Stimulated activated CD4-positive, alpha-beta T cell treated with anti-CD3 and anti-CD28 coated beads, Interleukin-1b, Interleukin-23, amount 100 ng/mL, for 1 hour (primary cell): ENCODE measurements at places on chromosomes 1 and 21.
A peak's percentile ranks its signal among the peaks of the same experiment; 100 is the strongest.

DNA sequence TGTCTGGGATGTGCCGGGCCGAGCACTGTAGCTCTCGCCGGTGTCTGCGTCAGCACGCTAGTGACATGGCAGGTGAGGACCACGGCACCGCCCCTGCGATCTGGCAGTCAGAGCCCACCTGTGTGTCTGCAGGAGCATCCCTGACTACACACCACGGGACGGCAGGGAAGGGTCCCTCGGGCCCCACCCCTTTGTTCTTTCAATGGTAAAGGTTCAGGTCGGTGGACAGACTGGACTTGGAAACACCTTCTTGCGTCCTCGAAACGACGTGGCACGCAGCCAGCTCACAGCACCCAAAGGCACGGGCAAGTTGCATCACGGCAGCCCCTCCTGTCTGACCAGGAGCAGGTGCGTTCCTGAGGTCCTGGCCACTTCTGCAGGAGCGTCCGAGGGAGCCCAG lies 3.7 kb upstream of the SAMD11 start:
- DNase-seq = no peak

DNA sequence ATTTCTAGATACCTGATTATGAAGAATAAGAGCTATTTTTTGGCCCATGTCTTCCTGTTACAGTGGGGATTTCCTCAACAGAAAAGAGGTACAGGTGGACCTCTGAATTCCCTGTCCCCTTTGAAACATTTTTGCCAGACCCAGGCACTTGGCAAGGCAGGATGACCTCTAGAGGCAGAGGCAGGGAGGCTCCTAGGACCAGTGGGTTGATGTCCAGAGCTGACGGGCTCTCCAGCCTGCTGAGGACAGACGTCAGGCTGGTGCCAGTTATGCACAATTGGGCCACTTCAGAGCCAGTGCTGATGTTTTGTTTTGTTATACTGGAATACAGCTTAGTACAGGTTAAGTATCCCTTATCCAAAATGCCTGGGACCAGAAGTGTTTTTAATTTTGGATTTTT lies 18.5 kb upstream of the A3GALT2 start:
- DNase-seq = no peak

DNA sequence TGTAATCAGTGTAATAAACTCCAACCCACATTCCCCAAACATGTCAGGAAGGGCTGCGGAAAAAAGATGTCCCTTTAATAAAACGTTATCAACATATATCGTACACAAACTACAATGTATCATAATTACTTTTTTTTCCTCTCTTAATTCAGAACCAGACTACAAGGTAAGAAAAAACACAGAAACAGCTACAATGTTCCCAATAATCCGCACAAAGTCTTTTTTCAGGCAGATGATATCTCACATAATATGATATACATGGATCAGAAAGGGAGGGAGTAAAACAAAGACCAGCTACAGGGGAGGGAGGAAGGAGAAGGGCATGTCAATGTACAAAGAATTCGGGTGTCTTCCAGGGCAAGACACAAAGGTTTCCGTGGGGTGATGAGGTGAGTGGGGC lies 25.4 kb downstream of the MRPL37 start:
- no peak for DNase-seq

GRCh38 chr1:40381268-40382107 lies 8.0 kb downstream of the SMAP2 start:
- DNase-seq = no peak

GRCh38 chr1:172955161-172955815 lies 95.5 kb downstream of the TNFSF18 start:
- DNase-seq = no peak

- DNase-seq = no peak
These were observed 3.6 kb downstream of the CR1L start for GRCh38 chr1:207648334-207649209.

GRCh38 chr1:7298749-7299151 lies 472.3 kb upstream of the VAMP3 start:
- no peak for DNase-seq

DNA sequence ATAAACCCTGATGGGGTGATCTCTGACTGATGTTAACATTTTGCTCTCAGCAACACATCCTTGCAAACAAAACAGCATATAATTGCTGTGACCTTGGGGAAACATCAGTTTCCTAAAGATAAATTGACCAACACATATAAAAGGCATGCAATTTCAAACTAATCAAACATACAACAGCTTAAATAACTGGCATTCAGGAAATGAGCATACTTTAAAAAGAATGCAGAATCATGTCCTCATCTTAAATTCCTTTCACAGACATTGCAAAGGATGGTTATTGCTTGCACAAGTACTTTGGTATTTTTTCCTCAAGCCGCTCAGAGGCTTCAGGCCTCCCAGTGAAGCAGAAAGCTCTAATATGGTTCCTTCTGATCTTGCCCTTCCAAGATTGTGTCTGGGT lies 53.4 kb upstream of the RGS18 start:
- no peak for DNase-seq

DNA sequence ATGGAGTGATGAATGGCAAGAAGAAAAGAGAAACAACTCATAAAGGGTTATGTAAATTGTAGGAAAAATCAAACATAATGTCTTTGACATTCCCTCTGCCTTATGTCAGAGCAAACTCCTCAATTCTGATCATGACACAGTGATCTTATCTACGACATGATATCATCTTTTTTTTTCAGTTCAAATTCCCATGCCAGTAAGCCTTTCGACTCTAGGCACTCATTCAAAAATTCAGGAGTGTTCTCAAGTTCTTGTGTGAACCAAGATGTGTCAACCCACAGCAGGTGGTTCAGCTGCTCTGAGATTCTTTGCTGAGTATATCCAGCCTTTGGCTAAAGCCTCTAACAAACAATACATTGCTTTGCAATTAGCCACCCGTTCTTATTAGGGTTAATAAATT lies 97.1 kb upstream of the ESRRG start:
- DNase-seq = no peak

GRCh38 chr1:176193023-176193422 lies 14.1 kb downstream of the COP1 start:
- no peak for DNase-seq

GRCh38 chr1:112997781-112998180 lies 41.8 kb upstream of the SLC16A1 start:
- no peak for DNase-seq

- no peak for DNase-seq
These were observed 13.9 kb downstream of the RAP1GAP start for GRCh38 chr1:21655259-21655658.

DNA sequence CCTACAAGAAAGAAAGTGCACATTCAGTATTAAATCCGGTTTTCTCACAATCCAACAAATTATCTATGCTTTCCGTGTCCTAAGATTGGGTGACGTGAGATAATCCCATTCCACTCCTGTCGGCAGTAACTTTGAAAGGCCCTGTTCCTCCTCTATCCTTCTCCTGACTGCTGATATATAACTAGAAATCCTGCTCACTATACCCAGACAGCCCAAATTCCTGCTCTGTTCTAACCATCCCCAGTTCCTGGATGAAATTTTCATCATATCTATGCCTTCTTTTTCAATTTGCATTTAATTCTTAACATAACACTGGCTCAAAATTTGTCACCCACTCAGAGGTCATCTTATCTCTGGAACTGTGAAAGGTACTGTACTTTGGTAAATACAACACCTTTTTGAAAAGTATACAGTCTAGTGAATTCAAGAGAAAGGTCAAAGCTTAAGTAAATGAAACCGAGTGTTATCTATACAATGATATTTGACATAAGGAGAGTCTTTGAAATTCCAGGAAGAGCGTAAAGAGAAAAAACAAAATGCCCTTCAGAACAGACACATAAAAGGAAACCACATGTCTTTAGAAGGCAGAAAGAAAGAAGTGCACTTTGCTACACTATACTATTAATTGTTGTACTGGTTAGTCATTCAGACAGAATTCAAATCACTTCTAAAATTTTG lies 200.5 kb upstream of the NEGR1 start:
- no peak for DNase-seq

GRCh38 chr21:45990741-45991605 lies 9.4 kb downstream of the COL6A1 start:
- no peak for DNase-seq

GRCh38 chr1:184176058-184176457 lies 124.5 kb downstream of the TSEN15 start:
- DNase-seq = no peak

DNA sequence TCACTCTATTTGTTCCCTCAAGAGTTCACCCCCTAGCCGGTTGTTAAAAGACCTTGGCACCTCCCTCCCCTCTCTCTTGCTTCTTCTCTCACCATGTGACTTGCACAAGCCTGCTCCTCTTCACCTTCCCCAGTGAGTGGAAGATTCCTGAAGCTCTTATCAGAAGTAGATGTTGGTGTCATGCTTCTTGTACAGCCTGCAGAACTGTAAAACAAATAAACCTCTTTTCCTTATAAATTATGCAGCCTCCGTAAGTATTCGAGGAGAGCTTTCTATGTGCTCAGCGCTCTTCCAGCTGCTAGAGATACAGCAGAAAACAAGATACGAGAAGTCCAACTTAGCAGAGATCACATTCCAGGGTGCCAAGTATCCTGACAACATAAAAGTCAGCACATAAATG lies 147.0 kb upstream of the RUNX1 start:
- no peak for DNase-seq

DNA sequence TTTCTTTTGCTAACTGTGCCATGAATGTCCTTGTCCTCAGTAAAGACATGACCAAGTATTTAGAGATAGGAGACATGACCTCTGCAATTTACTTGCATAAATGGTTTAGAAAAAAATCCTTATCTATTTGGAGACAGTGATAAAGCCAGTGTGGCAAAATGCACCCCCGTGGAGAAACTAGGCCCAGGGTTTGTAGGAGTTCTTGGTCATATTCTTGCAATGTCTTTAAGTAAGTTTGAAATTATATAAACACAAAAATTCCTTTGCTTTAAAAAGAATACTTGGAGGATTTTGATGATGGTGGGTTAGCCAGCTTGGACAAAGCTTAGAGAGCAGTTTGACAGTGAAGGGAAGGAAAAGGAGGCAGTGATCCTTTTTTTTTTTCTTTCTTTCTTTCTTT lies 101.9 kb upstream of the SLC45A1 start:
- no peak for DNase-seq

DNA sequence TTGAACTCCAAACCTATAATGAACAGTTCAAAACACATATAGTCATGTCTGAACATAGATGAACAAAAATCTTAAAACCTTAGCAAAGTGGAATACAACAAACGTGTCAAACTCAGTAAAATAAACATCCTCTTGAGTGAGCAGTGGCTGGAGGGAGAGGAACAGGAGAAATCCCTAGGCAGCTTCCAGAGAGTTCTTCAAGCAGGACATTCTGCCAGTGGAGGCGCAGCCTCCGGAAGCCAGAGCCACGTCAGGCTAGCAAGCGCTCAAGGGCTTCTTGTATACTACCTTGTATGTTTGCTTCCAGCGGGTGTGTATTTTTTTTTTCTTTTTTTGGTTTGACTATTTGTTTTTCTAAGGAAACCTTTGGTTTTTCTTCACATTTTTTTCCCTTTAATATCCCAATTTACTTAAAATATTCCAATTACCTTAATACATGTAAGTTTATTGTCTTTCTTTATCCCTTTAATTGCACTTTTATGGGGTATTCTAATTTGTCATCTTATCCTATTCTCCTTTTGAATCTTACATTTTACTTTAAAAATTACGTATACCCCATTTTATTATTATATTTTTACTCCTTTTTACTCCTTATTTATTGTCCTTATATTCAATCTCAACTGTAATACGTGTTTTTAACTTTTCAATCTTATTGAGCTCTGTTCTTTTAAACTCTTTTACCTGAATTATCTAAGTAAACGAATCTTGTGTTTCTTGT lies 42.0 kb downstream of the COLGALT2 start:
- DNase-seq = no peak

- DNase-seq = no peak
These were observed 39.1 kb downstream of the PCSK9 start for GRCh38 chr1:55078470-55078869.

- DNase-seq = peak; percentile 77
These were observed 11.7 kb upstream of the BNIPL start for GRCh38 chr1:151024540-151025146.

- no peak for DNase-seq
These were observed 68.5 kb downstream of the BACE2 start for GRCh38 chr21:41236352-41236973.

DNA sequence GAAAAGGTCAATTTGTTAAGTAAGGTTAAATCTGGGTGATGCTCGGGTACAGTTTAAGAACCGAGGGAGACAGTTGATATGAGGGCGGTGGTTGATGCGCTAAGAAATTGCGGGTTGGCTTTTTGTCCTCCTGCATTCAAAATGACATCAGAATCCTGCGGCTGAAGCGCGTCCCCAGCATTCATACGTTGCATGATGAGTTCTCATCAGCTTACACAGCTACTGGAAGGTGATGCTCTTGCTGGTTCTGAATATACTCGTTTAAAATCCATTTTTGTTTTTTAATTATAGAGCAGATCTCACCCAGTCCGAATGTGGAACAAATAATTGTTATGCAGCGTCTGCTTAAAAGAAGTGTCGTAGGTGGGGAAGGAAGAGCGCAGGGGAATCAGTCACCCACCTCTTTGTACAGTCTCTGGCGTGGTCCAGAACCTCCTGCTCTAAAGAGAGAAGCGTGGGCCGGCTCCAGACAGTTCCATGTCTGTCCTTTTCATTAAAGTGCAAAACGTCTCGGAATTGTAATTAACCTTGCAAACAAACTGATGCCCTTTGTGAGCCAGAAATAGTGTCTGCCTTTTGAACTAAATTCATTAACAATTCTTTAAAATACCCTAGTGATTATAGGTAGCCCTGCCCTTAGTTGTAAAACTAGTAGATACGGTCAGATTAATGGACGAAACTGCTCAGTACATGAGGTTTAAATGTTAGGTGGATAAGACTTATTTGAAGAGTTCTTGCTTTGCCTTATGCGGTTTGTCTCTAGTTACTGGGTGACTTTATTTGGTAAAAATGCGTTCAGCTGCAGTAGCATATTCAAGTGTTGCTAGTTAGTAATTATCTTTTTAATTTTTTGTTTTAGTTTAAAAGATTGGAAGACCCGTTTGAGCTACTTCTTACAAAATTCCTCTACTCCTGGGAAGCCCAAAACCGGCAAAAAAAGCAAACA lies 741 bp downstream of the RGS2 start:
- DNase-seq = no peak

DNA sequence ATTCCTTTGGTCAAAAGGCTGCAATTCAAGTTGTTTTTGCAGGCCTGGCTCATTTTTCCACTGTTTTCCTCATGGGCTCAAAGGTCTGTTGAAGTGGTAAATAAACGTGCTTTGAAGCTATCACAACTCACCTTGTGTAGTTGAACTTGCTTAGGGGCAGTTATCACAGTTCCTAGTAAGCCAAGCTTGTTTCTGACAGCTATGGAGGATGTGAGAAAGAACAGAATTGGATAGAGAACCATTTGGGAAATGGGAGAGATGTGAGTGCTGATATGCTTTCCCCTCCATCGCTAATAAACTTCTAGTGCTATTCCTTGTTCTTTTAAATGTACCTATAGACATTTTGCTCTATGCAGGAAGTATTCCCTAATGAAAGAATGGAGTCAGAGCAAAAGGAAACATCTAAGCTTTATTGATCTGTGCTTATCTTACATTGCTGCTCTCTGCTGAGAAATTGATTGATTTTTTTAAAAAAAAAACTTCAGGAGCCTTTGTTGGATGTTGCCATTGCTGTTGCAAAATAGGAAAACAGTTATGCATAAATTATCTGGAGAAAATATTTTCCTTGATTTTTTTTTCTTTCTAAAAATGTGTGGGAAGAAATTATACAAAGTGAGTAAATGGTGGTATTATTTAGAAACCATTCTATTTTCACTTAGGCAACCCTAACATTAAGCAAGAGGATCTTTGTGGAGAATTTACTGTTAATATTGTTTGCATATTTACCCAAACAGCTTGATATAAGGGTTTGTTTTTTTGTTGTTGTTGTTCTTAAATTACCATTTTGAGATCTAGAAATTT lies 118.2 kb downstream of the MAGI3 start:
- DNase-seq = no peak

GRCh38 chr1:6353955-6354658 lies 39.5 kb downstream of the ACOT7 start:
- no peak for DNase-seq
